ENCODE measurements at places on chromosomes 16 and 17.
A peak's percentile ranks its signal among the peaks of the same experiment; 100 is the strongest.

DNA sequence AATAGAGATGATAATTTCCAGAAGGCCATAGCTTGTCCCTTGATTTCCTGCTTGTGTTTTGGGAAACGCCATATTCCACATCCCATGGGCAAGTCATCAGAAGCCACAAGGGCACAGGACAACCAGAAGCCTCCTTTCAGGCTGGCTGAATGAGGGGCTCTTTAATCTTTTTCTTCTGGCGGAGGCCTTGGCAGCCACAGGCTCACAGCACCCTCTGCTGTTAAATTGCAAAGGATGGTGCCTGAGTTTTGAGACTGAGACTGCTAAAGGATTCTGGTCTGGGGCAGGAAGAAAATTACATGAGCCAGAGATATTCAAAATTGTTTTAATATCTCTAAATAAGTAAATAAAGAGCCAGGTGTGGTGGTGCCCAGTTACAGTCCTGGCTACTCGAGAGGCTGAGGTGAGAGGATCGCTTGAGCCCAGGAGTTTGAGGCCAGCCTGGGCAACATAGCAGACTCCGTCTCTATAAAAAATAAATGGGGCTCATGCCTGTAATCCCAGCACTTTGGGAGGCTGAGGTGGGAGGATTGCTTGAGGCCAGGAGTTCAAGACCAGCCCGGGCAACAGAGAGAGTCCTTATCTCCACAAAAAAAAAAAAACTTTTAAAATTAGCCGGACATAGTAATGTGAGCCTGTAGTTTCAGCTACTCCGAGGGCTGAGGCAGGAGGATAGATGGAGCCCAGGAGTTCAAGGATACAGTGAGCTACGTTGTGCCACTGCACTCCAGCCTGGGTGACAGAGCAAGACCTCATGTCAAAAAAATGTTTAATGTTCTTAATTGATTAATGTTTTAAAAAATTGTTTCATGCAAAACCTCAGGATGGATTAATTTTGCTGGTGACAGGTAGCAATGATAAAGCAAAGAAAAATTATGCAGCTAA, 26.3 kb downstream of the AARSD1 start:
- DNase-seq = no peak

DNA sequence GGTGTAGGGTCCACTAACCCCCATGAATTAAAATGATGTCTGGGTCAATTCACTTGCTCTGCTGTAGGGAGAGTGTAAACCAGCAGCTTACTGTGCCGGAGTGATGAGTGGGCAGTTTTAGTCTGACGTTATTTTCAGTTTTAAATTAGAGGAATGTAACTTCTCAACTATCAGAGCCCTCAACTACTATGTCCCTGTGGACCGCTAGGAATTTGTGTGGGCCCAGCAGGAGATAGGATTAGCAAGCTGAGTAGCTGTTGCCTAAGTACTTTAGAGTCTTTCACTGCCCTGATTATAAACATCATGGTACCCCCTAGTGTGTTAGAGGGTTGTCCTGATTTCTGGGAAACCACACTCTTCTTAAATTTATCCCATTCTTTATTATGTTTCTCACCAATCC, 11.4 kb downstream of the MARVELD3 start:
- no peak for DNase-seq

DNA sequence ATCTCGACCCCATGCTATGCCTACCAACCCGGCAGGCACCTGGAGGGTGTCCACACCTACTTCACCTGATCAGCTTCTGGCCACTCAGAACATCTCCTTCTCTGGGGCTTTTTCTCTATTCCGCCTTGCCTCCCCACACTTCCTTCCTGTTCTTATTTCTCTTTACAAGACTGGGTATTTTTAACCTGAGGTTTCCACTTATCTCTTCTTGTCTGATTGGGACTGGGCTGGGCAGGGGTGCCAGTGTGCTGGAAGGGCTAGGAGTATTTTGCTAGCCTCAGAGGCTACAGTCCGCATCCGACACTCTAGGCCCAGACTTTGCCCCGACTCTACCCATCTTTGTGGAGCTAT, 26.2 kb upstream of the ZNF652 start:
- peak; percentile 3 for DNase-seq

GRCh38 chr16:6019490-6019991, 921.9 kb upstream of the EEF2KMT start:
- no peak for DNase-seq

DNA sequence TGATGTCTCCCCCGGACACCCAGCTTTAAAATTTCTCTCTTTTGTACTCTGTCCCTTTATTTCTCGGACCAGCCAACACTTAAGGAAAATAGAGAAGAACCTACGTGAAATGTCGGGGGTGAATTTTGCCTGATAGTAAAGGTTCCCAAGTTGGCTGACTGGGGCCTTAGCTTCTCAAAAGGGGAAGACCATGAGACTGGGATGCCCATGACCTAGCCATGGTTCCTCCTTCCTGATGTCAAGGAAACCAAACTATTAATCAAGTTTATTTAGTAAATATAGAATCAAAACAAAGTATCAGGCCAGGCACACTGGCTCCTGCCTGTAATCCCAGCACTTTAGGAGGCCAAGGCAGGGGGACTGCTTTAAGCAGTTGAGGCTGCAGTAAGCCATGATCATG, 2.4 kb upstream of the EIF1 start:
- DNase-seq = no peak

Data from stimulated activated CD4-positive, alpha-beta T cell treated with anti-CD3 and anti-CD28 coated beads, Interleukin-4, amount 100 ng/mL, for 48 hours (primary cell).